Activated CD8-positive, alpha-beta memory T cell treated with anti-CD3 and anti-CD28 coated beads for 1 hour (primary cell): ENCODE measurements at places on chromosomes 3 and 15.

GRCh38 chr15:62782071-62782841, 260.3 kb upstream of the TPM1 start:
- DNase-seq = no peak

DNA sequence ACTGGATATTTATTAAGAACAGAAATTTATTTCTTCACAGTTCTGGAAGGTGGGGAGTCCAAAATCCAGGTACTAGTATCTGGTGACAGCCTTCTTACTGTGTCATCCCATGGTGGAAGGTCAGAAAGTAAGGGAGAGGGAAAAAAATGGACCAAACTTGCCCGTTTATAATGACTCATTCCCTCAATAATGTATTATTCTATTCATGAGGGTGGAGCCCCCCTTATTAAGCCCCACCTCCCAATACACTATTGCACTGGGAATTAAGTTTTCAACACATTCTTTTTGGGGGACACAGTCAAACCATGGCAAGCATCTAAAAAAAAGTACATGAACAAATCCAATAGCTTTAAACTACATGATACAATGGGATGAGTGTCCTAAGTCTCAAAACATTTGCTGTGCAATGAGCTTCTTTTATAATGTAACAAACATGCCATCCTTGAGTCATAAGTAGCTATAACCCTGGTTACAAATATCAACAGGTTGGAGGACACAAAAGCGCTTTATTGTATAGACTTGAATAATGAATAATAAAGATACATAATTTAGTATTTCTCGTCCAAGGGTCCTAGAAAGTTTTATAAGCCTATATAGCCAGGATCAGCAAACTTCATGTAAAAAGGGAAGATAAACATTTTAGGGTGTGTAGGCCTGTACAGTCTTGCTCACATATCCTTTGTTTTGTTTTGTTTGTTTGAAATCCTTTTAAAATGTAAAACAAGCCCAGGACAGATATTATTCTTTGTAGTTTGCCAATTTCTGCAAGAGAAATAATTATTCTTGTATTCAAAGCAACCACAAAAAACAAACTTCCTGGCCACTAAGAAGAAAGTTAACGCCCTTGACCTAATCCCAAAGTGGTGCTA, 160.6 kb upstream of the RAP2B start:
- no peak for DNase-seq

- DNase-seq = no peak
Measured at GRCh38 chr3:172069478-172069877, 30.1 kb downstream of the FNDC3B start.

DNA sequence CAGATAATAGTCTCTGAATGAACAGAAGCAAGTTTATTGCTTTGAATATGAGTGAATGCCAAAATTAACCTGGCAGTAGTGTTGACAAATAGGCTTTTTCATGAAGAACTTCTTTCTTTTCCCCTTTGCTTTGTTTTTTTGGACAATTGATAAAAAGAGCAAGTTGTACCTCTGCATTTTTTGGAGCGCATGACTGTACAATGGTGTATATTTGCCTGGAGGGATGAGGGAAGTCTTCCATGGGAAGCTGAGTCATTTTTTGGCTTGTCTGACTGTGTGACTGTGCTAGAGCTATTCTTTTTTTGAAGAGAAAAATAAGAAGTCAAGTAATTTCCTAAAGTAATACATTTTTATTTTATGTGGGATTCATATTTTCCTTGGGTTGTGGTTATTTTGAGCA, 186.9 kb downstream of the KLHL25 start:
- DNase-seq = no peak

- no peak for DNase-seq
Measured at GRCh38 chr3:187931101-187931500, 185.8 kb upstream of the BCL6 start.

DNA sequence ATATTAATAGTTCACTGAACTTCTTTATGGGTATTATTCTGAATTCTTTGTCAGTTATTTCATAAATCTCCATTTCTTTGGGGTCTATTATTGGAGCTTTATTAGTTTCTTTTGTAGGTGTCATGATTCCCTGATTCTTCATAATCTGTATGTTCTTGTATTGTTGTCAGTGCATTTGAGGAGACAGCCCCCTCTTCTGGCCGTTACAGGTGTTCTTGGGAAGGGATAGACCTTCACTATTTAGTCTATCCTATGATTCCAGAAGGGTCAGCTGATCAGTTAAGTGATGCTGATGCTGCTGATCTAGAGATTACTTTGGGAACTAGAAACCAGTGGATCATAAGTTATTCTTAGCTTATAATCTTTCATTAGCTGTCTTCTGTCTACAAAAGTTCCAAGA, 34.9 kb downstream of the TMEM39A start:
- no peak for DNase-seq

DNA sequence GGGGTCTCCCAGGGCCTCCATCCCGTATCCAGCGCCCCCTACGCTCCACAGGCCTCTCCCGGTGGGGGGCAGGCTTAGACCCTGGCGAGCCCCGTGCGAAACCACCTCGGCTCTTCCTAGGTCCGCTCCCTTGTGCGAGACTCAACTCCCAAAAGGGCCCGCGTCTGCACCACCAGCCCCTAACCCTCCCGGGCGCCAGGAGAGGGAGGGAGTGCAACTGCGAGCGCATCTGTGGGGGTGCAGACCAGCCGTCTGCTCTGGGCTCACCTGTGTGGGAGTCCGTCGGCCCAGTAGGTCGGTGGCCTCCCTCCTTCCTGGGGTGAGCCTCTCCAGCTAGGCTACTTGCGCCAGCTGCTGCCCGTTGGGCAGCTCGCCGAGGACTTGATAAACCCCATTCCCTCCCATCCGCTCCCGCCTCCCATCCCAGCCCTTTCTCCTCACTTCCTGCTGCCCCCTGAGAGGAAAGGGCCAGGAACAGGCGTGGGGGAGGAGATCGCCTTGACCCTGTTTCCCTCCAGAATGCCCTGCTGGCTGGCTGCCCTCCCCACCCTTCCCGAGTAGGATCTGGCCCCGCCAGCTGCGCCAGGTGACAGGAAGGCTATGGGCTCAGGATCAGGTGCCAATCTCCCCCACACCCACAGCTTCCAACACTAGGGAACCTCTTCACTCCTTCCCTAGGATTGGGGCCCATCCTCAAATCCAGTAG, at the start of gene HYAL2:
HYAL2 (minus strand) TSS at position 360 of the 706 bp plus-strand sequence. CDS start 2,256 bp downstream, outside the sequence.
- no peak for DNase-seq

DNA sequence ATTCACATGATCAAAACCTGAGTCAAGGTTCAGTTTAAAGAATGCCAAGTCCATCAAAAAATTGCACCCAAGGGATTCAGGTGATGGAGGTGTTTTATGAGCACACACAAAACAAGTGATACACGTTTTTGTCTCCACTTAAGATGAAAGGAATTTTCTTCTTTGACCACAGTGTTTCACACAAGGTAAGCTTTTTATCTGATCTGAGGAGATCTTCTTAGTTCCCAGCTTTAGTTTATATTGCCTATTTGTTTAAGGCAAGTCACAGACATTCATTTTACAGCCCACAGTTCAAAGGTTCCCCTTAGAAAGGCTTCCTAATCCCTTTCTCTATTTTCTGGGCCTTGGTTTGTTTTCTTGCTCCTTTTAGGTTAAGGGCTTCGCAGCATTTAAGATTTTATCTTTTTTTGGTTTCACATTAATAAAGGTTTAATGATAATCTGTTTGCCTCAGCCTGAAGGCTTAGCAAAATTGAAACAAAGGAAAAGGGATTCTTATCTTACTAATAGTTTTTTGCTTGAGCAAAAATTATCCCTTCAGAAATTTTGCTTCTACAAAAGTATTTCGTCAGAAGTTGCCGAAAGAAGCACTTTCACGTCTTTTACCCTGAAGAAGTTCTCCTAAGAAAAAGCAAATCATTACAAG, 420.5 kb upstream of the NAALADL2 start:
- no peak for DNase-seq

DNA sequence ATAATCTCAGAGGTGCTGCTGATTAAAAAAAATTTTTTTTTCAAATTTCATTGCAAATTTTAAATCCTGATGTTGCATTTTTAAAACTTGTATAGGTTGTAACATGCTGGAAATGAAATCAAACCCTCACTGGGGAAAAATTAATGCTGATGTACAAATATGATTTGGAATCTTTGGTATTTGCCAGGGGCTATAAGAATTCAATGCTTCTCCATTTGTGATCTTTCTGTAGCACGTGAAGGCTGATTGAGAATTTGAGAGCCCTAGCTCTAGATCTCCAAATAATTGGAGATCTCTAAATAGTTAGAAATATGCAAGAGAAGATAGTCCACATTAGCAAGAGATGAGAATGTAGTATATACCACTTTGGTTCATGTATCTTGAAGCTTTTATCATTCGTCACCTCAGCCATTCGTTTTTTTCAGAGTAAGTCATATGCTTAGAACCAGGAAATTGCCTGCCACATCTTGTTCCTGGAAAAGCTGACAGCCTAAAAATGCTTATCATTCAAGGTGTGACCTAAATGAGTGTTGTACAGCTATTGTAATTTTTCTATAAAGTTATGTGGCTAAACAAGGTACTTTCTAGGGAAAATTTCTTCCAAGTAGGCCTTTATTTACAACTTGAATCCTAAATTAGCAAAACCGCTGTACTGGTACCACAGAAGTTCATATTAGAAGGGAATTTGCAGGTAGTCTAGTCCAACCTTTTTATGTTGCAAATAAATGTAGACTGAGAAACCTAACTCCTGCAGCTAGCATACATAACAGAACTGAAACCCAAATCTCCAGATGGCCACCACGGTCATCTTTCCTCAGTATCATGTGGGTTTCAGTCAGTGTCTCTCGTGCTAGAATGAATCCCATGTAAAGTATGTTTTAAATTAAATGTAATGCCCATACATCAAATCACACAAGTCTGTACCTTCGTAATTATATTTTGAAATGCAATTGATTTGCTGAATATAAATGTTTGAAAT, 48.5 kb downstream of the FNDC3B start:
- DNase-seq = no peak

DNA sequence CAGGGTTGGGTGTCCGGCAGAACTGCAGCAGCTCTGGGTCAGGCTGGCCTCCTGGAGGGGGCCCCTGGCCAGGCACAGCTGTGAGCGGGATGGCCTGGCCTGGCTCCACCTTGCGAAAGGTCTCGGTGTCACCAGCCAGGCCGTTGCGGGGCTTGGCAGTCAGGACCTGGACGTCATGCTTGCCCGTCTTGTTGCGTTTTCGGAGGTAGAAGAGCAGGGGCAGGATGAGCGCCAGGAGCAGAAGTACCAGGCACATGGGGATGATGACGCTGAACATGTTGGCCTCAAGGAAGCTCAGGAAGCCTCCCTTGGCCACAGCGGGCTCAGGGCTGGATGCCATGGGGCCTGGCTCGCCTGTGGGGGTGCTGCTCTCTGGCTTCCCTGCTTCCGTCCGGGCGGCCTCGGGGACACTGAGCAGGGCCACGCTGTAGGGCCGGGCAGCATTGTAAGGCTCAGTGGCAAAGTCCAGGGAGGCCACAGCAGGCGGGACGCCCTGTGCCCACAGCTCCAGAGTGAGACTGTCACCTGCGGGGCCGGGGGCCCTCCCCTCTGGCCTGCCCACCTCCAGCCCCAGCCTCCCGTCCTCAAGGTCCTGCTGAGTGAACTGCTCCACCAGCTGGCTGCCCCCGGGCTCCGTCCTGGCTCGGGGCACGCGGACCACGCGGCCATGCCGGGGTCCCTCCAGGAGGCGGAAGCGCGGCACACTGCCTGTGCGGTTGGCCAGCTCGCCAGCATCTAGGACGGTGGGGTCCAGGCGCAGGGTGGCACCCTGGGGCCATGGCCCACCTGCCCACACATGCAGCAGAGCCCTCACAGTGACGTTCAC, 28.1 kb downstream of the SNX33 start:
- DNase-seq = no peak

DNA sequence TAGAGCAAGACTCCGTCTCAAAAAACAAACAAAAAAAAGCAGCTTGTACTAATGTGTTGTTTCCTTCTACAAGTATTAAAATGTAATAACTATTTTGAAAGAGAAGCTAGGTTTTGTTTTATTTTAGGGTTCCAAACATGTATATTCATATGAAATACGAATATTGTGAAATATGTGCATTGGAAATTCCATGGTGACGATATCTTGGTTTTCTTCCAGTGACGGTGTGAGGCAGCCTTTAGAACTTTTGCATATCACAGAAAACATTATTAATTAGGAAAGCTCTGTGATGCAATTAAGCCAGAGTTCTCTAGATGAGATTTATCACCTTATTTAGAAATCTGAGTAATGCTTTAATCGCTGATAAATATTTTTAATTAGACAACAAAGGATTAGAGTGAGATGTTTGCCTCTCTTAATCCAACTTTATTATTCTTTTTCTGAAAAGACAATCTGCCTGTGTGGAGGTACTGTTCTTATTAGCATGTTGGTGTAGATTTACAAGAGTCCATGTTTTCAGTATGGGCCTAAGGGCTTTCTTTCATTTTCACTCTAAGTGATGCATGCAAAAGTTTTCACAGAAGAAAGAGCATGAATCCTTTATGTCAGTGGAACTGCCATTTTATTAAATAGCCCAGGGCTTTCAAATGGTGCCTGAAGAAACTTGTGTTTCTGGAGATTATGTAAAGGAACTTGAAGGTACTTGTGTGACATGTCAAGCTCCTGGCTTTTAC, 37.7 kb upstream of the SAMMSON start:
- no peak for DNase-seq

- DNase-seq = no peak
Measured at GRCh38 chr3:42678447-42678846, 6.9 kb upstream of the KLHL40 start.

DNA sequence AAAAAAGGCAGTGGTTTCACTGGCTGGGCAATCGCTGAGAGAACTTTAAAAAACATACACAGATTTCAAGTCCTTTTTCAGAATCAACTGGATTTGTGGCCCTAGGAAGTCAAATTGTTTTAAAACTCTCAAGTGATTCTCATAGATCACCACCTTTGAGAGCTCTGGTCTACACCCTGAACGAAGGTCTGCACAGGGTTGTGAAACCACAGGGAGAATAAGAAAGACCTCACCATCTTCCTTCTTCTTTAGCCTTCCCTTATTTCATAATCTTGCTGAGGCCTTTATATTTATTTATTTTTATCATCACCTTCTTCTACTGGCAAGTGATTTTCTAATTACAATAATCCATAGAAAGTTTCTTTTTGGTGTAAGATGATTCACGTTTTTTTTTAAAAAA, 58.1 kb downstream of the FOXP1 start:
- no peak for DNase-seq
